CD4-positive, alpha-beta T cell treated with Interleukin-12 subunit alpha and Interleukin-12 subunit beta, for 1 hour (primary cell): ENCODE measurements at places on chromosomes 4 and X.

DNA sequence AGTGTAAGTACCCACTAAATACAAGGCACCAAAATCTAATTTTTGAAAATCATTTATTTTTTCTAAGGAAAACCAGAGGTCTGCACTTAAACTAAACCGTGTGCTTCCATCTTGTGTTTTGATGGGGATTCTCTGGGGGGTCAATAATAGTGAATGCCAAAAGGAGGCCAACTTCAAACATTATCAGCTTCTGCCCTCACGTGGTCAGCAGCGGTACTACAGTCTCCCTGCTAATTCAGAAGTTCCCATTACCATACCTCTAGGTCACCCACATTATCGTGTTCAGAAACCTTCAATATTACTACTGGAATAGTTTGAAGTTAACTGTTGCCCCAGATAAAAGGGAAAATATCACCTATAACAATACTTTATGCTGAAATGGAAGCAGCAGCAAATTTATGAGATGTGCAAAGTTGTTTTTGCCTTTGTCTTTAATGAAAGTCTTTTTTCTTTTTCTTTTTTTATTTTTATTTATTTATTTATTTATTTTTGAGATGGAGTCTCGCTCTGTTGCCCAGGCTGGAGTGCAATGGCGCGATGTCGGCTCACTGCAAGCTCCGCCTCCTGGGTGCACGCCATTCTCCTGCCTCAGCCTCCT lies 17.3 kb downstream of the CTPS2 start:
- DNase-seq = peak; percentile 57

- DNase-seq = no peak
Measured at GRCh38 chr4:55887594-55887993, 34.1 kb downstream of the EXOC1 start.

DNA sequence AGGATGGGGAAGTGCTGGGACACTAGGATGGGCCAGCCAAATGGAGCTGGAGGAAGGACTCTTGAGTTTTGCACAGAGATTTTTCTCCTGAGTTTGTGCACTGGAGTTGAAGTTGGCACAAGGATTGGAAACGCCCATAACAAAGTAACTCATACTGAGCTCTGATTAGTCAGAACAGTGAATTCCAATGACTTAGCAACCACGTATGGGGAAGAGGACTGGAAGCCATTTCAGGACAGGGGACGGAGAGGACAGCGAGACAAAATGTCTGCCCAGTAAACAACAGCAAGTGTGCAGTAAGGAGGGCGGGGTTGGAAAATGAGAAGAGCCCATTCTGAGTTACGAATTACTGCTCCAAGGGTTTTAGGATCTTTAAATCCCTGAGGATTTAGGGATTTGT lies 5.9 kb downstream of the RIPPLY1 start:
- DNase-seq = no peak

DNA sequence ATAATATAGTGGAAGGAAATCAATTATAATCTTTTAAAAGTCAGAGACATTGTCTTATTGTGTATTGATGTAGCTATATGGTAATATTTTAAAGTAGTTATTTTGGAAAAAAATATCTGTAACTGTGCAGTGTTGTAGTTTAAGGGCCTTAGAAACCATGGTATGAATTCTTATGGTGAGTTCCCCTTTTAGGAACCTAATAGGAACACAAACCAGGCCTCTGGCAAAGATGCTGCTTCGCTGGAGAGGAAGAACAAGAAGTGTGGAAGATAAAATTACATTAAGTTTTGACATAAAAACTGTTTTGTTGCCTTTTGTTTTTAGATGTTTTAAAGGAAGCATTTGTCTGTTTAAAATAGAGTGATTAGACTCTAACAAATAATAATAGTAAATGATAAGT lies 10.9 kb upstream of the TMPRSS11D start:
- no peak for DNase-seq

GRCh38 chr4:118684873-118685811 lies at the start of gene METTL14:
METTL14 (plus strand) TSS chr4:118685392; CDS start chr4:118685535, 143 bp downstream.
- DNase-seq = peak; percentile 88

GRCh38 chr4:575281-576141 lies 584 bp downstream of the TMEM271 start:
- no peak for DNase-seq

GRCh38 chrX:18390941-18391538 lies 34.4 kb upstream of the CDKL5 start:
- peak; percentile 63 for DNase-seq

DNA sequence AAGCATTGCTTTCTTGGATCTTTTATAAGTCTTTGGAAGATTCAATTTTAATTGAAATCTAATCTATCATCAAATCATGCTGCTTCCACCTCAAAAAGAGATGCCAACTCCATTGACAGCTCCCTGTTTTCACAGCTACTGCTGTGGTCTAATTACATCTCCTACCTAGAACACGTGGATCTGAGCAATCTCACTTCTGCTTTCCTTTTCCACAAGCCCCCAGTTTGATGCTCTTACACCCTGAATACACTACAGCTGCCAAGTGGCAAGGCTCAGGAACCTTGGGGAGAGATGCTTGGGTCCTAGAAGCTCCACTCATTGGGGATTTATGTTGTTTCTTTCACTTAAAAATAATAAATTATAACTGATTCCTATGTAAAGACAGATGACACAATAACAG lies 172.0 kb downstream of the CFAP299 start:
- no peak for DNase-seq

DNA sequence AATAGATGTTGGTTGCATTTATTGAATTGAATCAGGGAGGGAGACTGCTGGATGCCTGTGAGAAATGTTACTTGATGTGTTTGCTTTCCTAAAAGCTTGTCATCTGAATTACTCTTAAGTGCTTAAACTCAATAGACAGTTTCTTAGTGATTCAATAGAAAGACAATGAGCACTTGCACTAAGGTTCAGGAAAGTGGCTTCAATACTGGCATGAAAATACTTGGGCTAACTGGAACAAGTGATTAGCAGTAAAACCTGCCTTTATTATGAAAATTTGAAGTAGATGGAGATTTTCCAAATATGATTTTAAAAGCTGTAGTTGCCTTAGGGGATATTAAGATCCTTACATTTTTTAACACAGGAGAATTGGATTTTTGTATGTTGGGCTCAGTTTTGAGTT lies 123.3 kb downstream of the RNF150 start:
- DNase-seq = no peak

DNA sequence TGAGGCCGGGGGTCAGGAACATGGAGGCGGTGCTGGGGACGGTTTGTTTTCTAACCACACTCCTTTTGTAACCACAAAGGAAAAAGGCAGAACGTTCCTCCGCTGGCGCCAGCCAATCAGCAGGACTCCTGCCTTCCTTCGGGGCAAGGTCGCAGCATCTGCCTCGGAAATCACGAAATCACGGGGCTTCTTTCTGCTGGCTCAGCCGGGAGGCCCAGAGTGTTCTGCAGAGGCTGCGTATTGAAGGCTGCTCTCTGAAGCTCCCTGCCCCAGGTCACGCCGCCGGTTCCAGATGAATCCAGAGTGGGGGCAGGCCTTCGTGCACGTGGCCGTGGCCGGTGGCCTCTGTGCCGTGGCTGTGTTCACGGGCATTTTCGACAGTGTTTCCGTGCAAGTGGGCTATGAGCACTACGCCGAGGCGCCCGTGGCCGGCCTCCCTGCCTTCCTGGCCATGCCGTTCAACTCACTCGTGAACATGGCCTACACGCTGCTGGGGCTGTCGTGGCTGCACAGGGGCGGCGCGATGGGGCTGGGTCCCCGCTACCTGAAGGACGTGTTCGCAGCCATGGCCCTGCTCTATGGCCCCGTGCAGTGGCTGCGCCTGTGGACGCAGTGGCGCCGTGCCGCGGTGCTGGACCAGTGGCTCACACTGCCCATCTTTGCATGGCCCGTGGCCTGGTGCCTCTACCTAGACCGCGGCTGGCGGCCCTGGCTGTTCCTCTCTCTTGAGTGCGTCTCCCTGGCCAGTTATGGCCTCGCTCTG lies 9.4 kb downstream of the TMEM187 start:
- DNase-seq = peak; percentile 73

- no peak for DNase-seq
Measured at GRCh38 chrX:32592786-32593185, 618.6 kb downstream of the DMD start.

GRCh38 chr4:155599085-155599484 lies 67.6 kb upstream of the GUCY1A1 start:
- DNase-seq = no peak

DNA sequence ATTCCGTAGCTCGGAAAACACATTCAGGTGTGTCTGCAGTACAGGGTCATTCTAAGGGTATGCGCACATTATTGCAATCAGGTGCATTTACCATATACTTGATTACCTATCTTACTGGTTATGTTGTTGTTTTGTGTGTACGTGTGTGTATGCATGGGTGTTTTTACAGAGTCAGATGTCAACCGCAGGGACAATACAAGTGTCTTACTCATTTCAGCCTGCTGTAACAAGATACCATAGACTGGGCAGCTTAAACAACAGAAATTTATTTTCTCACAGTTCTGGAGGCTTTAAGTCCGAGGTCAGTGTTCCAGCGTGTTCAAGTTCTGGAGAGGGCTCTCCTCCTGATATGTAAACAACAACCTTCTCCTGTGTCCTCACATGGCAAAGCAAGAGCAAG lies 316.7 kb downstream of the DMD start:
- no peak for DNase-seq

- DNase-seq = no peak
Measured at GRCh38 chrX:74179071-74179470, 124.9 kb upstream of the ZCCHC13 start.

DNA sequence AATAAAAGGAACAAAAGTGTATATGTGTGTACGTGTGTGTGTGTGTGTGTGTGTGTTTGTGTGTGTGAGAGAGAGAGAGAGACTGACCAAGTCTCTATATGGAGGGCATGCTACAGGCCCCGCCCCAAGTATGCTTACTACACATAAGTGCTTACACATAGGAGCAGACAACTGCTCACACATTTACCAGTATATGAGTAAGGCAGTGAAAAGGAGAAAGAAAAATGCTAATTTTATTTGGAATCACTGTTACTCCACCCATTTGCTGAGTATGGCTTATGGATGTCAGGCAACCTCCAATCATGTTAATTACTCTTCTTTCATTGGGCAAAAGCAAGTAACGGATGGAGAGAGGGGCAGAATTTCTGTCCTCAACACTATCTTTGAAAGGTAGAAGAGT lies 107.6 kb upstream of the STK26 start:
- DNase-seq = no peak

GRCh38 chr4:140648716-140649308 lies 80.1 kb upstream of the UCP1 start:
- no peak for DNase-seq

GRCh38 chr4:4583606-4584005 lies 41.8 kb upstream of the STX18 start:
- DNase-seq = no peak

DNA sequence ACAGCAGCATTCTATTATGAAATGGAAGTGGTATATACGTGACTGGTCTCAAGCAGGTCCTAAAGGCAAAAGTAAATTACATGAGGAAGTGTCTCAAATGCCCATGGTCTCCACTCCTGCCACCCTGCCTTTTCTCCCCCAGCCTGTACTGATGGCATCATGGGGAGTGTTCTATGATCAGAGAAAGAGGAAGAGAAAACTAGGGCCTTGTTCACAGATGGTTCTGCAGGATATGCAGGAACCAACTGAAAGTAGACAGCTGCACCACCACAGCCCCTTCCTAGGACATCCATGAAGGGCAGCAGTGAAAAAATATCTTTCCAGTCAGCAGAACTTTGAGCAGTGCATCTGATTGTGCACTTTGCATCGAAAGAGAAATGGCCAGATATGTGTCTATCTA lies 901.5 kb downstream of the ARAP2 start:
- DNase-seq = no peak

DNA sequence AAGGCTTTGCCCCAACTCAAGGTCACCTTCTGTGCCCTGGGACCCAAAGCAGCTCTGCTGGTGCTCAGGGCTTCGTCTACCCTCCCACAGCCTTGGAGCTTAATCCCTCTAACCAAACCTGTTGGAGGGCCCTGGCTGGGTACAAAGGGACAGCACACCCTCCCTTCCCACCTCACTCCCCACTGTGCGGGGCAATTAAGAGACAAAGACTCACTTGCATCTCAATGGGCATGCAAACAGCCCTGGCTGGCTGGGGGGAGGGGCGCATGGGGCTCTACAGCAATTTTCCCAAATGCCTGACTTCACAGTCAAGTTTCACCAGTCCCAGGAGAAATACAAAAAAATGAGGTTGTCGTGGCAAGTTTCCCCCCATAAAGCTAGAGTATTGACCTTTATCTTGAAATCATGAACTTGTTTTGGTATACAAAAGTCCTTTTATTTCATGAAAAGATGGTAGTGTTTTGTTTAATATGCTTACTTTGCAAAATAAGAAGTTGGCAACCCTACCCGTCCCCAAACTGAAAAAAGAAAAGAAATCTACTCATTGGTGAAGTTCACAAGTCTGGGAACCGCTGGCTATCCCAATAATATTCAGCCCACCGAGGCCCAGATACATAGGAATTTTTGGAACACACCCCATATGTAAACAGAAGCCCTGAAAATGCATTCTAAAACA lies 4.1 kb upstream of the CD99L2 start:
- DNase-seq = no peak

DNA sequence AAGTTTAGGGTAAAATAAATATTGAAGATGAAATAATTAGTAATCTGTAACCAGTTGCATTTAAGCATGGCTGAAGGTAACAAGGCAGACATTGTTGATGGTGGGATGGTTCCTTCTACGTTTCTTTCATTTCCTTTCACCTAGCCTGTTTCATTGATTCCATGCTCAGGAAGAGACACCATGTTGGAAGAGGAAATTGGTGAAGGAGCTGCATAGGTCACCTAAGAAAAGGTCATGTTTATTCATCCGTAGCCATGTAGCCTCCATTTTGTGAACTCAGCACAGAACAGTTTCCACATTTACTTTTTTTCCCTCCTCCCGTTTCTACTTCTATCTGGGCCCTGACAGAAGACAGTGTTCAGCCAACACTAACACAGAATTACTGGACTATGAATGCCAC lies 3.8 kb downstream of the ADH1B start:
- no peak for DNase-seq

DNA sequence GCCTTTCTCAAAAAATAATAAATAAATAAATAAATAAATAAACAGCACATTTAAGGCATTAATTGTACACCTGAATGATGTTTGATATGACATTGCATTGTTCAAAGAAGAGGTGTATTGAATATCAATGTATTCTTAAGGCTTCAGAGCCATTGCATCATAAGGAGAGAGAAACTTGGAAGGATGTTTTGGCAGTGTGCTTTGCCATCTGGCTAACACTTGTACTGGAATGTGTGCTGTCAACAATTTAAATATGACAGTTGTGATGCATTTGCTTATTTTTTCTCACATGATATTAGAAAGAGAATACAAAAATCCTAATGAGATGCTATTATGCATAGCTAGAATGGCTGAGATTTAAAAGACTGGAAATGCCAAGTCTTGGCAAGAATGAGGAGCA lies 67.8 kb downstream of the FAM133A start:
- DNase-seq = no peak

- no peak for DNase-seq
Measured at GRCh38 chr4:53608649-53609048, 17.4 kb upstream of the LNX1 start.

DNA sequence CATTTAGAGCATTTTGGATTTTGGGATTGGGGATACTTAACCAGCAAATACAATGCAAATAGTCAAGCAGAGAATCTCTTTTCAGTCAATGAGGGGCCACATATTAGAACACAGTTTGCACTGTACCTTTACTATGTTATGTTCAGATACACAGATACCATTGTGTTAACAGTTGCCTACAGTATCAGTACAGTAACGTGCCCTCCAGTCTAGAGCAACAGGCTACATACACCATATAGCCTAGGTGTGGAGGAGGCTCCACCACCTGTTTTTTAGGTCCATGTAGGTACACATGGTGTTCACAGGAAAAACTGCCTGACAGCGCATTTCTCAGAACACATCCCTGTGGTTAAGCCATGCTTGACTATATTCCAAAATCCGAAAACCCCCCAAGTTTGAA lies 9.1 kb downstream of the GRPEL1 start:
- no peak for DNase-seq
